ENCODE measurements at places on chromosomes 3 and 15.

DNA sequence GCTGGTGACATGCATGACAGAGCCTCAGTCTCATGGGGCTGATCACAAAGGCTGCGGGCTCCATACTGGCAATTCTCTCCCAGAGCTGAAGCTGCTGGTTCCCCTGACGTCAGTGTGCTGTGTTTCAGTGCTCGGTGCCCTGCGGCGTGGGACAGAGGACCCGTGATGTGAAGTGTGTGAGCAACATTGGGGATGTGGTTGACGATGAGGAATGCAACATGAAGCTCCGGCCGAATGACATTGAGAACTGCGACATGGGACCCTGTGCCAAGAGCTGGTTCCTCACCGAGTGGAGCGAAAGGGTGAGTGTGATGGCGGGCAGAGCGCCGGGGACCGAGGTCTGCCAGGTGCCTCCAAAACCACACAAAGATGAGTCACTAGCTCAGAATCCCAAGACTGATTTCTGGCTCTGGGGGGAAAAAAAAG is 62.0 kb upstream of the NR2E3 start:
- DNase-seq: no peak

- no peak for DNase-seq
Observed at GRCh38 chr15:36330598-36330997, 248.8 kb upstream of the CDIN1 start.

DNA sequence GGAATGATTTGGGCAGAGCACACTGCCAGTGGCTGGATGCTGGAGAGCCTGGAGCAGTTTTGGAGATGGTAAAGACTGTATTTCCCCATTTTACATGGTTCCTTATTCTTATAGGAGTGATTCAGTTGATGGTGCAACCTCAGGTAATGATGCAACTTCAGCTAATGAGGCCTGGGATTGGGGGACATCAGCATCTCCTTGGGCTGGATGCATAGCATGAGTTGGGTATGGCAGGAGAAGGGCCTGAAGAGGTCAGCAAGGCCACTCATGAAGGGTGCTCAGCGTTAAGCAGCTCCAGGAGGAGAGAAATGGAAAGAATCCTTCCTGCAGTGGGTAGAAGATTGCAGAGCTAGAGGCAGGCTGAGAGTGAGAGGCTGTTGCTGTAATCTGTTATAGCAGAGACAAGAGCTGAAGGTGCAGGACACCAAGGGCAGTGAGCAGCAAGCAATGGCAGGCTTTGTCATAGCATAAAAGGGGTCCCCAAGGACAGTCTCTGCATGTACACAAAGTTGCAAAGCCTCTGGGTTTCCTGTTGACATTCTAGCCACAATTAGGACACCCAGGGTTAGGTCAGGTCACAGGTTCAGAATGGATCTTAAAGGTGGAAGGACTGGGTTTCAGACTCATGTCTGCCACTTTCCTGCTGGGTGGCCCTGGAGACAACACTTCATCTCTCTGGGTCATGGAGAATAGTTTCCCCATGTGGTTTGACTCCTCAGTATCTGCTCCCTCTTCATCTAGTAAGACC is 29.5 kb upstream of the SNRK start:
- no peak for DNase-seq

- DNase-seq: no peak
Observed at GRCh38 chr3:178271740-178272387, 264.4 kb upstream of the KCNMB2 start.

- DNase-seq: no peak
Observed at GRCh38 chr3:72750405-72750965, 97.8 kb downstream of the SHQ1 start.

DNA sequence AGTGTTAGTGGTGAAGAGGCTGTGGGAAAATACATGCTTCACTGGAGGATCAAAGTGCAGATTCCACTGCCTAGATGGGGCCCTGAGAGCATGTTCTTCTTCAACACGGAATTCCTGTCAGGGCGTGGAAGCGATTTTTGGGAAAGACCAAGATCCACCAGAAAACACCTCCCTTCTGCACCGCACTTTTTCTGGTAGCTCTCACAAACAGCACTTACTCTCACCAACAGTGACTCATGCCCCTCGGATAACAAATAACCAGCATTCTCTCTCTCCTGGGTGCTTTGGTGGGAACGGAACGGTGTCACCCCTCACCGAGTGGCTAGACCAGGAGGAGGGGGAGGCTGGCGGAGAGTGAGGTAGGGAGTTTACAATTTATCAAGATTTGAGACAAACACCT is 40.1 kb downstream of the ADAMTSL3 start:
- DNase-seq: no peak

GRCh38 chr3:141243271-141243707 is 11.7 kb downstream of the PXYLP1 start:
- peak; percentile 52 for DNase-seq

- DNase-seq: no peak
Observed at GRCh38 chr3:11638495-11639358, 5.0 kb downstream of the VGLL4 start.

DNA sequence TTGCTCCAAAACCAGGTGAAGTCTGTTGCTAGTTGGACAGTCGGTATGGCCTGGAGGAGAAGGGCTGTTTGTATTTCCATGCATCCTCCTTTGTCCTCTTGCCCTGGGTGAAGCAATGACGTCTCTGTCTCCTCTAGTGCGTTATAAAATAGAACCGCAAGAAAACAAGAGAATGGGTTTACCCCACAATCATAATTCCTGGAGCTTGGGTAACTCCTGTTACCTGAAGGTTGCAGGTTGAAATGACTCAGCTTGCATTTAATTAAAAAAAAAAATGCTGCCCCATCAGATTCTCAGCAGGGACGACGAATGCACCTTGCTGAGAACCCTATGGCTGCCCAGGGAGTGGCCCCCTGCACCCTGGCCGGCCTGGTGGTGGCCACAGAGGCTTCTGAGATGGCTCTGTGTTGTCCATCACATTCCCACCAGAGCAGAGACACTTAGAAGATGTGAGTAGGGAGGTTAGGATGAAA is 228.2 kb upstream of the BHLHE40 start:
- DNase-seq: no peak

DNA sequence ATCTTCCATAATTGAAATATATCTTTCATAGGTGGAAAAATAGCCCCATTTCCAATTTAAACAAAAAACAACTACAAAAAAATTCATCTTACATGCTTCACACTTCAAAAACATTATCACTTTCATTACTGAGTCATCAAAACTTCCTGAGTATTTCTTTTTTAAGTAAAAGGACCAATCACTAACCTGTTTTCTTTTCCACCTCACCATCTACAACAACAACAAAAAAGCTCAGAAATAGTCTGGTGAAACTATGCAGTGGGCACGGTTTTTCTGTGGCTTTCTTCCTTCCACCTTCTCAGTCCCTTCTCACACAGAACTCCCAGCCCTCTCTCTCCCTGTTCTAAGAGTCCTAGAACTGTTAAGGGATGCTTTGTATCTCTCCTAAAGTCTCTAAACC is 20.3 kb upstream of the TNIK start:
- peak; percentile 49 for DNase-seq

GRCh38 chr3:98722389-98722788 is 40.8 kb upstream of the ST3GAL6 start:
- no peak for DNase-seq

GRCh38 chr3:47976135-47976732 is 40.0 kb downstream of the MAP4 start:
- no peak for DNase-seq

GRCh38 chr3:123618768-123619484 is 34.1 kb upstream of the HACD2 start:
- peak; percentile 21 for DNase-seq

DNA sequence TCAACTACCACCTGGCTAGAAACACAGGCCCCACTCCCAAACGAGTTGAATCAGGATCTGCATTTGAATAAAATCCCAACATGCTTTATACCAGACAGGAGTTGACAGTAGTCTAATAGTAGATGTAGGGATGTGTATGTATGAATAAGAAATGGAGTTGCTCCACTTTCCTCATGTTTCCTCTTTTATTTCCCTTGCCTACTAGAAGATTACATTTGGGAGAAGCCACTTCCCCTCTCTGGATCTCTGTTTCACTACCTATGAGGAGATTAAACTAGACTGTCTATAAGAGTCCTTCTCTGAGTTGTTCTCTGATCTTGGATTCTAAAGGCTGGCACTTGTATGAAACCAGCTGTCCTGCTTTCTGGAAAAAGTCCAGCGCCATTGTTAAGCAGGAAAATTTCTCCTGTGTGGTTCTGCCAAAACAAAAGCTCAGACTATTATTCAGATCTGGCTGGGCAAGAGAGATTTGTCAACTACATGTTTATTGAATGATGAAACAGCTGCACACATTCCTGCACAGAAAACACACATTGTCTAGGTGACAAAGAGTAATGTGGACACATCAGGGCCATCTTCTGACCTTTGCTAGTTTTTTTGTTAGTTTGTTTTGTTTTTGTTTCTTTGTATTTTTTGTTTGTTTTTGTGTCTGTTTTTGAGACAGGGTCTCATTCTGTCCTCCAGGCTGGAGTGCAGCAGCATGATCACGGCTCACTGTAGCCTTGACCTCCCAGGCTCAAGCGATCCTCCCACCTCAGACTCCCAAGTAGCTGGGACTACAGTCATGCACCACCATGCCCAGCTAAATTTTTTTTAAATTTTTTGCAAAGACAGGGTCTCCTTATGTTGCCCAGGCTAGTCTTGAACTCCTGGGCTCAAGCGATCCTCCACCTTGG is 29.9 kb downstream of the ACP3 start:
- DNase-seq: no peak

DNA sequence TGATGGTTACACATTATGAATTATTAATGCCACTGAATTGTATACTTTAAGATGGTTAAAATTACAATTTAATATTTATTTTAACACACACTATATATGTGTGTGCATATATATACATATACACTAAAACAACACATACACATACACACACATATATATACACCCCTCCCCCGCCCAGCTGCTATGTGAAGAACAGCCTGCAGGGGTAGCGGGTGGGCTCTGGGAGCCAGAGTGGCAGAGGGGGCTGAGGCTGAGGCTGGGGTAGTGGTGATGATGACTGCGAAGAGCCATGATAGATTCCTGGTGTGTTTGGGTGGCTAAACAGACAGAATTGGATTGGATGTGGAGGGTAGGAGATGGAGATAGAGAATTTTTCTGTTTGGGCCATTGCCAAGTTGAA is 39.4 kb upstream of the APEH start:
- no peak for DNase-seq

- DNase-seq: peak; percentile 64
Observed at GRCh38 chr3:38004415-38005075, 14.0 kb downstream of the VILL start.

GRCh38 chr3:197302696-197303341 is 4.4 kb upstream of the DLG1 start:
- peak; percentile 12 for DNase-seq

- no peak for DNase-seq
Observed at GRCh38 chr3:88385090-88385489, 235.3 kb downstream of the C3orf38 start.

DNA sequence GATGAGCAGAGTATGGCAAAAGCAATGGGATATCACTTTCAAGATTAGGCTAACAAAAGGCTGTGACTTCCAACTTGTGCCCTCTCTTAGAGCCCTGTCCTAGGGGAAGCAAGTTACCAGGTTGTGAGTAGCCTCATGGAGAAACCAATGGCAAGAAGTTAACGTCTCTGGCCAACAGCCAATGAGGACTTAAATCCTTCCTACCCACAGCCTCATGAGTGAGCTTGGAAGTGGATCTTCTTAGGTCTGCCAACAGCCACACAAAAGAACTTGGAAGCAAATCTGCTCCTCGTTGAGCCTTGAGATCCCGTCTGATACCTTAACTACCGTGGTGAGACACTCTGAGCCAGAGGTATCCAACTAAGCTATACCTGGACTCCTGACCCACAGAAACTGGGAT is 5.7 kb downstream of the NME9 start:
- no peak for DNase-seq
